ENCODE measurements at places on chromosomes 12 and 14.

- DNase-seq: no peak
Measured at GRCh38 chr14:46596236-46596635, 55.3 kb downstream of the RPL10L start.

- no peak for DNase-seq
Measured at GRCh38 chr14:97178781-97179180, 381.6 kb downstream of the VRK1 start.

GRCh38 chr14:20302042-20302755, 3.6 kb downstream of the TTC5 start:
- no peak for DNase-seq

GRCh38 chr12:13211859-13212664, 15.5 kb downstream of the EMP1 start:
- DNase-seq: peak; percentile 84

- no peak for DNase-seq
Measured at GRCh38 chr12:15859116-15859515, 23.1 kb upstream of the STRAP start.

- peak; percentile 59 for DNase-seq
Measured at GRCh38 chr14:74945261-74945851, 10.0 kb downstream of the PGF start.

GRCh38 chr12:105228494-105228893, 7.5 kb downstream of the APPL2 start:
- DNase-seq: no peak

DNA sequence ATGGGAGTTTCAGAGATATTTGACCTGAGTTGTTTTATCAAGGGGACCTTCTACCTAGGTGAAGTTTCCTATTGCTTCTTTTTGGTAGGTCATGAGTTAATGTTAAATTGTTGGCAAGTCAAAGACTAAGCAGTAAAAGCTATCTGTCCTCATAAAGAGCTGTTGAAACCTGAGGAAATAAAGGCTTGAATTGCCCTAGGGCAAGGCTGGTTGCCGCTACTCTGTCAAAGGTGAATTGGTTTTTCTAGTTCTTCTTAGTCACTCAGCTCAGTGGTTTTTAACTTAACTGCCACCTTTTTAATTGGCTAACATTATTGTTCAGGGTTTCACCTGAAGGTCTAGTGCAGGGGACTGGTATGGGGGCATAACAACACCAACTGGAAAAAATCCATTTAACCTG, 441.6 kb upstream of the FBXO33 start:
- no peak for DNase-seq

- no peak for DNase-seq
Measured at GRCh38 chr12:132188916-132189325, 44.7 kb downstream of the NOC4L start.

GRCh38 chr12:123384994-123385376, 1.1 kb downstream of the KMT5A start:
- no peak for DNase-seq

DNA sequence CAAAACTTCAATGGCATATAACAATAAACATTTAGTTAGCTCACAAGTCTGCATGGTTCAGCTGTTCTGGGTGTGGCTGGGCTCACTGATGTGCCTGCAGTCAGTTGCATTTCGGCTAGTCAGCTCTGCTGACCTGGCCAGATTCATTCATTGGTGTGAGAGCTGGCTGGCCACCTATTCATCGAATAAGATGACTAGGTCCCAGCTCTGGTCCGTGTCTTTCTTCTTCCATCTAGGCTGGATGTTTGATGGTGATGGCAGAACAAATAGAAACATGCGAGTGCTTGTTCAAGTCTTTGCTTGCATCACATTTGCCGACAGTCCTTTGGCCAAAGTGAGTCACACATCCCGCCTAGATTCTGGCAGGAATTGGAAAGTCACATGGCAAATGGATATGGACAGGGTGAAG, 203.3 kb upstream of the CRY1 start:
- no peak for DNase-seq

DNA sequence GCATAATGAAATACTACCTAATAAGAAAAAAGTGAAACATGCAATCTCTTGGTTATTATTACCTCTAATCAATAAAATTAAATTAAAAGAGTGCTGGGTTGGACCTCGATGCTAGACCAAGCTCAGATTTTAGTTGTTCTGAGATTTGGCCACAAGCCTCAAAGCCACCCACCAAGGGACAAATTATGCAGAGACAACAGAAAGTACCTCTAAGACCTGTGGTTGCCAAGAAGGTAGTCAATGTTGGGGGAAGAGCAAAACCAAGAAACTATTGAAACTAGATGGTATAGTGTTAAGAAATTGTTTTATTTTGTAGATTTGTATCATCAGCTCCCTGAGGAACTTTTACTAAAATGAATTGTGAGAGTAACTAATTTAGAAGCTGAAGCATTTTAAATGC, 43.8 kb upstream of the ARID2 start:
- DNase-seq: no peak

DNA sequence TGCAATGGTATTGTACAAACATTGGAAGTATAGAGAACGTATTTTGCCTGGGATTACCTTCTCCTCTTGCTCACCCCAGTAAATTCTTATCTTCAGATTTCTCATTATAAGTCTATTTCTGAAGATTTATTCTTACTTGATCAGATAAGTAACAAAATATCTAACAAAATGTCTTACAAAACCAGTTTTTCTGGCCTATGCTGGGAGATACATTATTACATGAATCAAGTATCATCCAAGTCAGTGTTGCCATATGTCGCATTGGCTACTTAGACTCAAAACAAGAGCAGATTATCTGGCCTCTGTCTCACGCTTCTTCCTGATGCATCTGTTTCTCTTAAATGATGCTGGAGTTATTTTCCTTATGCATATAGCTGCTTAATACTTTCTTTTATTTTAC, 408.5 kb downstream of the CCER1 start:
- DNase-seq: no peak

DNA sequence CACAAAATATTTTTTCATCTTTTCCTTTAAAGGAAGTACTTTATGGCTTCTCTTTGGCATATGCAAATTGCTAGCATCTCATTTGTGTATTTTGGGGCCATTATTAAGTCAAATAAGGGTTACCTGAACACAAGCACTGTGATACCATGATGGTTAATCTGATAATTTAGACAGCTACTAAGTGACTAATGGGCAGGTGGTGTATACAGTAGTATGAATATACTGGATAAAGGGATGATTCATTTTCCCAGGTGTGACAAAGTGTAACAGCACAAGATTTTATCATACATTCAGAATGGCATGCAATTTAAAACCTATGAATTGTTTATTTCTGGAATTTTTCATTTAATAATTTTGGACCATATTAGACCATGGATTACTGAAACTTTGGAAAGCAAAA, 27.2 kb upstream of the ANO4 start:
- DNase-seq: no peak

DNA sequence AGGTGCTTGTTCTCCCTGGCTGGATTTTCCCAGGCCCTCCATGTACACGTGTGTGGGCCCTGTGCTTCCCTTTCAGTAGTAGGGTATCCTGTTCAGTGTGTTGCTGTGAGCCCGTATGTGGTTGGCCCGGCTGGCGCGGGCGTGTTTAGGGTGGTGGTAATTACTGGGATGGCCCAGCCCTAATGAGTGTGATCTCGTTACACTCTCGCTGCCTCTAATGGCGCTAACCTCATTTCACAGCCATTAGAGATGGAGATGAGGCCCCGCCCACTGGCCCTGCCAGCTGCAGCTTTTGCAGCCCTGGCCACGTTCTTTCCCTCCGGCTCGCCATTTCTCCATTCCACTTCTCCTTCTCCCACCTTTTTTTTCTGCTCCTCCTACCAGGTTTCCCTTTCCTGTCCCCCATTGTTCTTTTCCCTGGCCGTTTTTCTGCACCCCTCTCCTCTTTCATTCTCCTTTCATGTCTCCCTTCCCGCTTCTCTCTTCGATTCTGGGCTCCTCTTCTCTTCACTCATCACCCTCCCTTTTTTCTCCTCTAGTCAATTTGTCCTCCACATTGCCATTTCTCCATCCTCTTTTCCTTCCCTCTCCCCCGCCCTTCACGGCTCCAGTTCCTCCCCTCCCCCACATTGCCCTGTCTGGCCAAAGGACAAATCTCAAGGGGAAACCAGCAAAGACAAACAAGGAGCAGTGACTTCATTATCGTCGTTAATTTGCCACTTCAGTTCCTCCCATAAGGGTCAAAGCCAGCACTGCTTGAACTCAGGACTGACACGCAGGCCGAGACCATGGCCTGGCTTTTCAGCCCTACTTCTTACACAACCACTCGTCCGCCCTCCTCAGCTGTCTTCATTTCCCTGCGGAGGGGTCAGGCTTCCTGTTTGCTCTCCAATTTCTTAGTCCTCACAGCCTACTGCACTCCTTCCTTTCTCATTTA, 6.8 kb downstream of the ZFHX2 start:
- no peak for DNase-seq

DNA sequence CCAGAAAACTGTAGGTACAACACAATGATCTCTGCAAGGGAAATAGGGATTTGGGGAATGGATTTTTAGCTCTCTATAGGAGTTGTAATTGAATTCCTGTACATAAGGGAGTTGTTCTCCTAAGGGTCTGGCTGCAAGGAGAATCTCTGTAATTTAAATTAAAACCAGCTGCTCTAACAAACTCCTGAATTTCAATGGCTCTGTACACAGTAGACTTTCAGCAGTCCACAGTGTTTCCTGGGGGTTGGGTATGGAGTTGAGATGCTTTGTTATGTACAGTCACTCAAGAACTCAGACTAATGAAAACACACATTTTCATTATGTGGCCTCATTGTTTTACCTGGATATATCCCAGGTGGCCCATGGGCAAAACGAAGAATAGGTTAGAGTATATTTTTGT, 93.2 kb downstream of the NAV3 start:
- no peak for DNase-seq

- DNase-seq: no peak
Measured at GRCh38 chr14:27605282-27605681, 1007.4 kb upstream of the NOVA1 start.

GRCh38 chr12:88435334-88436076, 144.8 kb downstream of the KITLG start:
- DNase-seq: no peak

- no peak for DNase-seq
Measured at GRCh38 chr14:91737619-91738018, 5.7 kb upstream of the CATSPERB start.

DNA sequence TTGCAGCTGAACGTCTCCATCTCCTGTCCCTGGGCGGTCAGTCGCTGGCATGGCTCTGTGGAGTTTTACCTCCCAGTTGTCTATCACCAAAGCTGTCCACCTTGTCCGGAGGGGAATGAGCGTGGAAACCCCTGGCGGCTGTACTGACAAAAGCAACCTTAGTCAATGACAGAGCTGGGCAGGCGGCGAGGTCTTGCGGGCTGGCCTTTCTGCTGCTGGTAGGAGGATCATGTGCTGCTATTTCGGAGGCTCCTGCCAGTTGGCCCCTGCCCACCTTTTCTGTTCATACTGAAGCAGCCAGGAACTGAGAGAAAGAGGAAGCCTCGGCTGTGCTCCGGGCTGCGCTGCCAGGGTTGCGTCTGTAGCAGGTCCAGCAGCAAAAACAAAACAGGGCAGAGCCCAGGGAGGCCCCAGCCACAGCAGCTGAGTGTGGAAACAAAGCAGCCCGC, 57.7 kb downstream of the HMGA2 start:
- peak; percentile 91 for DNase-seq

DNA sequence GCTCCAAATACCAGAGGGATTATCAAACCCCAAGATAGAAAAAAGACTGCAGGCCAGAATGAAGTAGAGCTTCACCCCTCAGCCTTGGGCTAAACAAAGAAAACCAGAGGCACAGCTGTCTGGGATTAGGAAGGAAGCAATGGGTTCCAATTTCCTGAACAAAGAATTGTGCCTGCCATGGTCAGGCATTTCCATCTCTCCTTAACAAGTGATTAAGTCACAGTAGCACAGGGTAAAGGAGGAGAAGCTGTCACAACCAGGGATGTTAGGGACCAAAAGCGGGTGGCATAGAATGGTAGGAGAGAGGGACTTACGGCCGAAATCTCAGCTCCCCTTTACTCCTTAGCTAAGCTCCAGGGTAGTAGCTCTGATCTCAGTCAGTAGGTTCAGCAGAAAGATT, 33.9 kb downstream of the SPTLC2 start:
- no peak for DNase-seq

GRCh38 chr12:110528277-110528839, 26.2 kb downstream of the RAD9B start:
- DNase-seq: no peak

GRCh38 chr14:79542121-79542520, 669.2 kb downstream of the DIO2 start:
- no peak for DNase-seq

GRCh38 chr14:24398293-24398652, 530 bp upstream of the NYNRIN start:
- no peak for DNase-seq

- no peak for DNase-seq
Measured at GRCh38 chr12:84016956-84017355, 895.6 kb downstream of the SLC6A15 start.

DNA sequence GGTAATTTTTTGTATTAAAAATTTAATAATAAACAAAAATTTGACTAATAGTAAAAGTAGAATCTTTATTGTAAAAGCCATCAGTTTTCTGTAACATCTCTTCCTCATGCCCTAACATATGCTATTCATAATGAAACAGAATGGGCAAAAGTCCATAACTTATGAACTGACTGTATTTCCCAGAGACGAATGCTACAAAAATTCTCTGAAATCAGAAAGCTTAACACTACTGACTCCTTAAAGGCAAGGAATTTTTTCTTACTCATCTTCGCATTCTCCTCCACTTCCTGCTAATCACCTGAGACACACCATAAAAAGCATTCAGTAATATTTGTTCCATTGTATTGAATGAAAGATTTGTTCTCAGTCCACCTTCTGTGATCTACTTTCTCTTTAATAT, 17.6 kb downstream of the MON2 start:
- DNase-seq: no peak

DNA sequence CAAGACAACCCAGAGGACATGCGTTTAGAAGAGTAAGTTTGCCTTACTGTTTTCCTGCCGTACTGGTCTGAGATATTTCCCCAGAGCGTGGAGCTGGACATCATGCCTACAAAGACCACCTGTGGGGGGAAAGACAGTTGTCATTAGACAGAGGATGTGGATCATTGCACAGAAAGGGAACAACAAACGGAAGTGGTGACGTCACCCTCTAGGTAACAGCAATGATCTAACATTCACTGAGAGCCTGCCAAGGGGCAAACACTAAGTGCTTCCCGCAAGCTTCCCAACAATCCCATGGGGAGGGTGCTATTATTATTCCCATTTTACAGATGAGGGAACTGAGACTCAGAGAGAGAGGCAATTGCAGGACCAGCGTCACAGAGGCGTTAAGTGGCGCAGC, 48.5 kb downstream of the SVOP start:
- peak; percentile 27 for DNase-seq

DNA sequence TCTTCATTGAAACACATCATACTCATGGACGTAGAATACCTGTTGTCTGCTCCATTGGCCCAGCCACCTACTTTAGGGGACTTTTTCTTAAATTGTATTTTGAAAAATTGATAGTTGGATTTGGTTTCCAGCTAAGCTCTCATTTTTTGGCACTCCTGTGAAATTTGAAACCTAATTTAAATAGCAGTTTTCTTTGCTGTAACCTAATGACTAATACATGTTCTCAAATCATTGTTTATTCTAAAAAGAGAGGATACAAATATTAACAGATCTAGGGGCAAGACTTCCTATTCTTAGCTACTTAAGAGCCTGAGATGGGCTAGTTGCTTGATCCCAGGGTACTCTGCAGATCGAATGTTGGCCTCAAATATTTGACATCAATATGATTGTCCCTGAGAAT, 78.9 kb downstream of the PLEKHA5 start:
- no peak for DNase-seq

- DNase-seq: no peak
Measured at GRCh38 chr14:94403312-94403932, 15.0 kb upstream of the SERPINA1 start.

GRCh38 chr14:79443602-79444001, 767.7 kb downstream of the DIO2 start:
- DNase-seq: no peak

- DNase-seq: no peak
Measured at GRCh38 chr14:88823968-88824313, 510 bp upstream of the TTC8 start.
